ENCODE measurements at places on chromosomes 16 and 17.

DNA sequence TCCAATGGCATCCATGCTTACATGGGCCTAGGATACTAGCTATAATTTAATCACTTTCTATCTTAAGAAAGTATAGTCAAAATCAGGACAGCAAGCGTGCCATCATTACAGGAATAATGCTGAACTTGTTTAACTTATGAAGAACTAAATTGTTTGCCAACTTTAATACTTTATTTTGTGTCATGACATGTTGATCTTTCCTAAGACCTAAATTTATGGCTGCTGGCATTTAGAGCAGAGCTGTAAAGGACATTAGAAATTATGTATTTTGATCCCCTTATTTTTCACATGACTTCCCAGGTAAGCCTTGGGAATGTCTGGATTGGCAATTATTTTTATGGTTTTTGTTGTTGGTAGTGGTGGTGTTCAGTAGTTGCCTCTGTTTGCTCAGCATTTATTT lies 920.3 kb upstream of the GOT2 start:
- DNase-seq: no peak

DNA sequence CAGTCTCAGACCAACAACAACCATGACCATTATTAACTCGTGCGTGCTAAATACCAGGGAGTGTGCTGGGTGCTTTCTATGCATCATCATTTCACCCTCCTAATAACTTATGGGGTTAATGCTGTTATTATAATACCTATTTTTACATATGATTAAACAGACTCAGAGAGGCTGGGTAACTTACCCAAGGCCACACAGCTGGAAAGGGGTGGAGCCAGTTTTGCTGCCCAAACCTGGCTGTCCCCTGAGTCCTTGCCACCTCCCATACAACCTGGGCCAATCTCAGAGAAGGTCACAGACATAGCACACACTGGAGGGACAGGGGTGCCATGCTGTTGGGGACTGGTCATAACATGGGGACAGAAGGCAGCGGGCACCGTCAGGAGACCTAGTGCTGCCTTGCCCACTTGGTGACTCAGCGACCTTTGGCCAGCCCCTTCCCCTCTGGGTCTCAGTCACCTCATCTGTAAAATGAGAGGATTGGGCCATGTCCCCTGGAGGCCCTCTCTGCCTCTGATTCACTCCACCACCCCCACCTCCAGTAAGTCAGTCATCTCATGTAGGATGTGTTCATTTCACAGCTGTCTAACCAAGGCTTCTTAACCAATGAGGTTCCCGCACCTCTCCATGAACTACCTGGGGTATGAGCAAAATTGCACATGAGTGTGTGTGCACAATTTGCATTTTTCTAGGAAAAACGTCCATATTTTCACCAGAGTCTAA lies 11.4 kb upstream of the FADS6 start:
- DNase-seq: no peak

DNA sequence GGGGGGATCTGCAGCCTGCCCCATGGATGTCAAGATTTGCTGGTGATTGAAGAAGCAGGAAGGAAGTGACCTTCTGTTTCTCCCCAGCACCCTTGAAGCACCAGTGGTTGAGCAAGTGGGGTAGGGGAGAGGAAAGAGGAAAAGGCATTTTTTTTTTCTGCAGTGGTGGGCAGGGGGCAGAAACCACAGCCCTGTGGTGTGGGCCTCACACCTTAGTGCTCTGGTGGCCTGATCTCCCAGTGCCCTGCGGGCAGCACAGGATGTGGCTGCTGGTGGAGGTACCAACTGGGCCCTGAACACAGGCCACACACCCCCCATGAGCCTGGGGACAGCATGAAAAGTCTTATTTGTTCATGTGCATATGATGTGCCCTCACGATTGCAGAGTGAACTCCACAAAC lies 7.1 kb downstream of the ITGAD start:
- no peak for DNase-seq

- no peak for DNase-seq
These were observed 78.9 kb upstream of the LHX1 start for GRCh38 chr17:36858119-36859002.
